ENCODE measurements at places on chromosomes 1 and 21.

GRCh38 chr1:183363972-183364371 lies 54.2 kb downstream of the NMNAT2 start:
- DNase-seq, result no peak

GRCh38 chr1:179441501-179441900 lies 75.7 kb downstream of the AXDND1 start:
- no peak for DNase-seq

DNA sequence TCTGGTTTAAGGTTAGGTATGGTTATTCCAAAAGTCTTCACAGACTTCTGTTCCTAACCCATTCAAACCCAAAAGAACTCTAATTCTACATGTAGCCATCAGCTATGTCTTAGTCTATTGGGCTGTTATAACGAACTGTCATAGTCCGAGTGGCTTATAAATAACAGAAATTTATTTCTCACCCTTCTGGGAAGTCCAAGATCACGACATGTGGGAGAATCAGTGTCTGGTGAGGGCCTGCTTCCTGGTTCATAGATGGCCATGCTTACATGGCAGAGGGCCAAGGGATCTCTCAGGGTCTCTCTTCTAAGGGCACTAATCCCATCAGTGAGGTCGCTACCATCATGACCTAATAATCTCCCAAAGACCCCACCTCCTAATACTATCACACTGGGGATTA lies 103.0 kb upstream of the PPP2R5A start:
- DNase-seq, result no peak

GRCh38 chr1:96488777-96489176 lies 232.8 kb upstream of the PTBP2 start:
- no peak for DNase-seq

- DNase-seq, result peak; percentile 28
Measured at GRCh38 chr1:8670371-8670818, 147.0 kb downstream of the RERE start.

- no peak for DNase-seq
Measured at GRCh38 chr1:246691622-246692495, 32.4 kb upstream of the SCCPDH start.

- DNase-seq, result no peak
Measured at GRCh38 chr1:57683037-57683942, 259.4 kb upstream of the DAB1 start.

GRCh38 chr1:68173283-68173935 lies 58.9 kb downstream of the WLS start:
- DNase-seq, result no peak

- no peak for DNase-seq
Measured at GRCh38 chr1:232471250-232471649, 158.7 kb downstream of the SIPA1L2 start.

- DNase-seq, result peak; percentile 44
Measured at GRCh38 chr1:195188821-195189220, 1419.4 kb downstream of the KCNT2 start.

- no peak for DNase-seq
Measured at GRCh38 chr1:39652105-39652504, 12.7 kb upstream of the HEYL start.

DNA sequence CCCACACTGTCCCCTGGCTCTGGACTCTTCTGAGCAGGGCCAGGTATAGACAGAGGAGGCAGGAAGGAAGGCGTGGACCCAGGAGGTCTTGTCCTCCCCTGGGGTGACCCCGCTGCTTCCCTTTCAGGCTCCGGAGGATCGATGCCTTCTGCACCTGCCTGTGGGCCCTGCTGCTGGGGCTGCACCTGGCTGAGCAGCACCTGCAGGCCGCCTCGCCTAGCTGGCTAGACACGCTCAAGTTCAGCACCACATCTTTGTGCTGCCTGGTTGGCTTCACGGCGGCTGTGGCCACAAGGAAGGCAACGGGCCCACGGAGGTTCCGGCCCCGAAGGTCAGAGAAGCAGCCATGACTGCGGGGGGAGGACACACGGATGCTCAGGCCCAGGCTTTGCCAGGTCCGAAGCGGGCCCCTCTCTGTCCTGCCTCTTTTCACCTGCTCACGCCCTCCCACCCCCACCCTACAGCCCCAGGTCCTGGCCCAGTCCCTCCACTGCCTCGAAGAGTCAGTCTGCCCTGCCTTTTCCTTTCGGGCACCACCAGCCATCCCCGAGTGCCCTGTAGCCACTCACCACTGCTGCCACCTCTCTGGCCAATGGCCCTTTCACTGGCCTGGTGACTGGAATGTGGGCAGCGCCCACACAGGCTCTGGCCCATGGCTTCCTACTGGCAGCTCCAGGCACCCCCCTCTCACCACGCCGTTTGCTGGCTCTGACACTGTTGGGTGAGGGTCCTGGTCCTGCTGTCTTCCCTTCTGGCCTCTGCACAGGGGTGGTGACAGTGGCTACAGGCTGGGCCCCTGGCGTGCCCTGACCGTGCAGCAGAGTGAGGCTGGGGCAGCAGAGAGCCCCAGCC lies 13.5 kb downstream of the TMEM201 start:
- no peak for DNase-seq

DNA sequence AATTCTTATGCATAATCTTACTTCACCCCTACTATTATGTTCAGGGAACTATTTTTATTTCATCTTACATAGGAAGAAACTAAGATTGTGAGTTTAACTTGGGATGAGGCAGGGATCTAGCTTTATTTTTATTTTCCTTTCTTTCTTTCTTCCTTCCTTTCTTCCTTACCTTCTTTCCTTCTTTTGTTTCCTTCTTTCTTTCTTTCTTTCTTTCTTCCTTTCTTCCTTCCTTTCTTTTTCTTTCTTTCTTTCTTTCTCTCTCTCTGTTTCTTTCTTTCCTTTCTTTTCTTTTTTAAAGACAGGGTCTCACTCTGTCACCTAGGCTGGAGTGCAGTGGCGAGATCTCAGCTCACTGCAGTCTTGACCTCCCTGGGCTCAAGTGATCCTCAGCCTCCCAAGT lies 28.9 kb downstream of the NEK2 start:
- DNase-seq, result no peak

GRCh38 chr1:226814751-226815537 lies 55.5 kb upstream of the PSEN2 start:
- peak; percentile 58 for DNase-seq

Measured in fibroblast of skin of abdomen (primary cell).